ENCODE measurements at places on chromosomes 13 and 19. TPM values are rescaled to one million over a fixed set of nuclear protein-coding genes. Genes with fewer than 3 reads are reported as not detected.

Gene SIGLEC10
- total RNA-seq = 0.65 TPM

DNA sequence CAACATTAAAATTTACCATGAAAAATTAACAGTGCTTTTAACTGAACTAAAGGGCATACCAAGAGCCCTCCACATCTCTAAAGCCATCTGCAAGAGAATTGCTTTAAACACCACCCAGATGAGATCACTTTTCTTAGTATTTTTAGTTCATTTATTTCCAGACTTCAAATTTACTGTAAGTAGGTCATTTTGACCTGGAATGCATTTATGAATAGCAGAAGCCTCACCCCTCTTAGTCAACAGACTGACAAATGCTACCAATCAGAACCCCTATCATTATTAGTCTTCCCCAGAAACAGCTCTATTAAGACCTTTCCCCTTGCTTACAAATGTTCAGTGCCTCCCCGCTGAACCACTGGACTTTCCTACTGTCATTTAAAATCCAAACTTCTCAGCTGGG is 27.3 kb downstream of the RUBCNL start:
- no peak for DNase-seq

DNA sequence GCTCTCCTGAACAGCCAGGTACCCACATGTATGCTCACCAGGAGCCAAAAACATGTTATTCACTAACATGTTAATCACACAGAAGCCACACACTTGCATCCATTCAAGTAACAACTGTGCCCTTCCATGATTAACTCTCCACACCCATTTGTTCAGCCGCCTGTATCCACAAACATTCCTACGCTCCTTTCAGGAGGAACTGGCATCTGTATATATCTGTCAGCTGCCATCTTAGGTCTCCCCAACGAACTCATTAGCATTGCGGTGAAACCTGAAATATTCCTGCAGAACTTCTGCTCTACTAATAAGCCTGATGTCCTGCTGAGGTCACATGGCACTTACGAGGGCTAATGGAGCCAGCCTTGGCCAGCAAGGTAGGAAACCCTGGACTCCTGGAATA is 33.0 kb downstream of the OLFM2 start:
- DNase-seq = no peak

Gene ITGBL1
- total RNA-seq = not detected
